ENCODE measurements at places on chromosomes 2 and 18.
A peak's percentile ranks its signal among the peaks of the same experiment; 100 is the strongest.

GRCh38 chr2:215756346-215756730, 257.0 kb downstream of the MREG start:
- no peak for DNase-seq

DNA sequence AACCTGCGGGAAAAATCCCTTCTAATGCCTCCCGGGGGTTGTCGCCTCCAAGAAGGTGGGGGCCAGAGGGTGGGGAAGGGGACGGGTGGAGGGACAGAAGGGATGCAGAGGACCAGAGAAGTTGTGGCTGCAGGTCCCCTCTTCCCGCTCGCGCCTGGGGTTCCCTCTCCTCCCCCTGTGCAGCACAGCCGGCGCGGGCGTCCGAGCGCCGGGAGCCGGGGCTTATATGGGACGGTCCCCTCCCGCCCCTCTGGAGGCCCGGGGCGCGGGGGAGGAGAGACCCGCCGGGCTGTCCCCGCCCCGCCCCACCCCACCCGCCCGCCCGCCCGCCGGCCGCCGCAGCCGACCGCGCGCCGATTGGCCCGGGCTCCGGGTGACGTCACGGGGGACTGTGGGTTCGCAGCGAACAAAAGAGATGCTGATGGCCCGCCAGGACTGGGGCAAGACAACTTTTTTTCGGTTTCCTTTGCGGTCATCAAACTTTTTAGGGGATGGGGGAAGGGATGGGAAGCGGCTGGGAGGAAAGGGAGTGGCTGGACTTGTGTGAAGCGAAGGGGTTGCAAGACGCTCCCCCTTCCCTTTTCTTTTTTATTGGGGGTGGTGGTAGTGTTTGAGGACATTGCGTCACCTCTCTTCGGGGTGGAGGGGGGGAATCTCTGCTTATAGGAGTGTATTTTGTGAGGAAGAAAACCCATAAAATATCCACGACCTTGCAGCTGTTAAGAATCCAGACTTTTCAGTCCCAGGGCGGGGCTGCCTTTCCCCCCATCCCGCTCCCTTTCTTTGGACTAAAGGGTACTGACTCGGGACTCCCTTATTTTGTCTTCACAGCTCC, at the start of gene FN1:
FN1 (minus strand) TSS at position 199 of the 835 bp plus-strand sequence. CDS start 266 bp downstream, outside the sequence.
- peak; percentile 36 for DNase-seq

DNA sequence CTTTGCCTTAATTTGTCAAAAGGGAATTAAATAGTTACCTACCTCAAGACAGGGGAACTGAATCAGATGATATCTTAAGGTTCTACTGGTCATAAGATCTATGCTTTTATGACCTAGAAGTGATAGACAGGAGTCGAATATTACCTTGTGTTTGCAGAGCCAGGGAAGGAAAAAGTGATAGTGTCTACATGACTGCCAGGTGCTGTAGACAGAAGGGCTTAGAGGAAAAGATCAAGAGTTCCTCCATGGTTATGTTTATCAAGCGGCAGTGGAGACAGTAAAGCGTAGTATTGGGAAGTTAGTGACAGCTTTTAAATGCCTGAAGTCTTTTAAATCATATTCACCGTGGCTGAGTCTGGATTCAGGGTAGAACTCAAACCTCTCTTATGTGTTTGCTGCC, 11.9 kb downstream of the CRIM1 start:
- DNase-seq, result no peak

DNA sequence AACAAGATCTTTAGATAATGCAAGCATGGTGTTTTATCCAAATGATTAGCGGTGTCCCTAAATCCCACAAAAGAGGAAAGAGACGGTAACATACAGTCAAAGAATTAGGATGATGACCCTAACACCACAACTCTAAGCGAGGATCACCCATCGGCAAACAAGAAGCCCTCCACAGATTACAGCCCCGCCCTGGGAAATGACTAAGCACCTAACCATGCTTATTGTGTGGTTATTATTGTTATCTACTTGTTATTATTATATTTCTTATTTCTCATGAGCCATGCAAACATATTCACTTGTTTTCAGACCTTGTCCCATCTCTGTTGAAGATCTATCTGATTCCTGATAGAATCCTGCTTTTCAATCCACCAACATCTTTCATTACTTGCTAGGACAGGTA, 651.3 kb downstream of the NYAP2 start:
- no peak for DNase-seq

- DNase-seq, result no peak
Observed at GRCh38 chr2:239956818-239957261, 68.3 kb downstream of the NDUFA10 start.

DNA sequence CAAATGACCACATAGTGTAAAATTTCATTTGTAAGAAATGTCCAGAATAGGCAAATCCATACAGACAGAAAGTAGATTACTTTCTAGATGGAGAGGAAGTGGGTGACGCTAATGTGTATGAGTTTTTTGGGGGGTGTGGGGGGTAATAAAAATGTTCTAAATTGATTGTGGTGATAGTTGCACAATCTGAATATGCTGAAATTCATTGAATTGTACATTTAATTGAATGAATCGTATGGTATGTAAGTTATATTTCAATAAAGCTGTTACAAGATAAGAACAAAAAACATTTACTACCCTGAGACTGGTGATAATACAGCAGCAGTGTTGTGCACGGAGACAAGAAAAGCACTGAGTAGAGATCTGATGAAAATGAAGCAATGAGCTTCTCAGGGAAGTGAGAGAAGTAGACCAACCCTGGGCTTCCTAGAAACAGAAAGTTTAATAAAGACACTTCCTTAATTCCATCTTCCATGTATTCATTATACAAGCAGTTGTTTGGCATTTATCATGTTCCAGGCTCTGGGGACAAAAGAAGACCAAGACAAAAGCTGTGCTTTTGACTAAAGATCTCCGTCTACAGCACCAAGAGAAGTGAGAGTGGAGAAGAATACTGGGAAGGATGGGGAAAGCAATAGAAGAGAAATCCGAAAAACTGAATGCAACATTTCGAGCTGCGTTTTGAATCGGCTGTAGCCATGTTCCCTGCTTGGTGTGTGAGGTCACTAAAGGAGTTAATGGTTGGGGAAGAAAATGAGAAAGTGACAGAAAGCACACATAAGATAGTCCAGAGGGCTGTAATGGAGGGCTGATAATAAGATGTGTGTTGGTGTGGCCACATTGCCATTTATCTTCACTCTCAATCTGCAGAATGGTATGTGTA, 1.8 kb upstream of the PDE11A start:
- DNase-seq, result no peak

- no peak for DNase-seq
Observed at GRCh38 chr2:221514305-221515040, 57.6 kb downstream of the EPHA4 start.

GRCh38 chr2:26720322-26721114, 28.0 kb downstream of the KCNK3 start:
- DNase-seq, result no peak

DNA sequence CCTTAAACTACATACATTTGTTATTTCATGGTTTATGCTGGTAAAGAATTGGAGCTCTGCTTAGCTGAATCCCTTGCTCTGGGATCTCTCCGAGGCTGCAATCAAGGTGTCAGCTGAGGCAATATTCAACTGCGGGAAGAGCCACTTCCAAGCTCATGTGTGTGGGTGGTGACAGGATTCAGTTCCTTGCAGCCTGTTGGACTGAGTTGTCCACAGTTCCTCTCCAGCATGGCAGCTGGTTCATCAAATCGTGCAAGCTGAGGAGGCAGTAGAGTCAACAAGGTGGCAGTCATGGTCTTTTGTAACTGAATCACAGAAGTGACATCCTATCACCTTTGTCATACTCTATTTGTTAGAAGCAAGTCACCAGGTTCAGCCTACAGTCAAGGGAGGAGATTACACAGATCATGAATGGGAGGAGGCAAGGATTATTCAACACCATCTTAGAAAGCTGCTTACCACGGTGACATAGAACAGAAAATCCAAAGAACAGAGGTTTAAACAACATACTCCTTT, 56.9 kb downstream of the CTIF start:
- peak; percentile 13 for DNase-seq

- no peak for DNase-seq
Observed at GRCh38 chr2:10934308-10934978, 22.7 kb downstream of the KCNF1 start.

DNA sequence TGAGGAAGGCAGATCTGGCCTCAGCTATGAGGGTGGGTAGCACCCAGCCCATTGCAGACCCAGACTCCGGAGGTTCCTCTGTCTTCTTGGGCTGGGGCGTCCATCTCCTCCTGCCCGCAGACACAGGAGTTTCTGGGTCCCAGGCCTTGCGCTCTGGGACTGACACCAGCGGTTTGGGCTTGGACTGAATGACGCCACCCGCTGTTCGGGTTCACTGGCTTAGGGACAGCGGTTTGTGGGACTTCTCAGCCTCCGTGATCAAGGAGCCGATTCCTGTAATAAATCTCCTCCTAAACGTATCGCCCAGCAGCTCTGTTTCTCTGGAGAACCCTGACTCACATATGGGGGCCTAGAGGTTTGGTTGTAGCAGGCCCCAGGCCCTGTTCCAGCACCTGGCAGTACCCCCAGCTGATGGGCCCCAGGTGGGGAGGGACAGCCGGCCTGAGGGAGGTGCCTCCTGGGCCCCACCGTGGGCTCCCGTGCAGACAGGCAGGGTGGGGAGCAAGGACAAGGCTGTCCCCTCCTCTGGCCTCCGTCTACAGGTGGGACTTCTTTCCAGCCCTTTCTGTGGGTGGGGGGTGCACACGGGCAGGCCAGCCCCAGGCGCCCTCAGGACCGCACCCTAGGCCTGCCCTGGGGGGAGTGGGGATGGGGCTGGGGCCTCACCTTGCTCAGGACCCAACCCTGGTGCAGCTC, 4.5 kb upstream of the AQP12A start:
- no peak for DNase-seq

- DNase-seq, result no peak
Observed at GRCh38 chr18:80259610-80260009, 12.3 kb upstream of the PARD6G start.

GRCh38 chr2:162974771-162975170, 136.2 kb upstream of the KCNH7 start:
- no peak for DNase-seq

- no peak for DNase-seq
Observed at GRCh38 chr2:185335879-185336278, 402.7 kb upstream of the FSIP2 start.

- DNase-seq, result no peak
Observed at GRCh38 chr2:182088681-182089320, 103.1 kb downstream of the PPP1R1C start.

DNA sequence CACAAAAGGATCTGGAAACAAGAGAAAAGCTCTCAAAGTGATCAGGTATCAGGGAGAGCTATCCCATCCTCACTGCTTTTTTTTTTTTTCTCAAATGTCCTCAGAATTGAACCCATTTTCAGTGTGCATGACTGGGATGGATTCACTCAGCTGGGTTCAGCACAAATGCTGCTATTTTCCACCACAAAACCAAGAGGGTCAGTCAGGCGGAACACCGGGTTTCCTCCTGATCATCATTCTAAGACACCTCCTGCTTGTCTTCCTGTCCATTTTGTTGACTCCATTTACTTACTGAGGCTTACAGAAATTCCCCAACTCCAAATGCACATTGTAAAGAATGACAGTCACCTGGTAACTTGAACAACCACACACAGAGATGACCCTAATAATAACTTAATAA, 39.9 kb downstream of the CYRIA start:
- no peak for DNase-seq

DNA sequence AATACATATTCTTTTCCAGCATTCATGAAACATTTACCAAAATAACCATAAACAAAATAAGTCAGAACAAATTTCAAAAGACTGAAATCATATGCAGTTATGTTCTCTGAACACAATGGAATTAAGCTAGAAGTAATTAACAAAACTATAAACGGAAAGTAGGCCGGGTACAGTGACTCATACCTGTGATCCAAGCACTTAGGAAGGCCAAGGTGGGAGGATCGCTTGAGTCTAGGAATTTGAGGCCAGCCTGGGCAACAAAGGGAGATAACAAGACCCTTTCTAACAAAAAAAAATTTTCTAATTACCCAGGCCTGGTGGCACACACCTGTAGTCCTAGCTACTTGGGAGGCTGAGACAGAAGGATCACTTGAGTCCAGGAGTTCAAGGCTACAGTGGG, 14.9 kb downstream of the ATAD2B start:
- DNase-seq, result no peak

- DNase-seq, result no peak
Observed at GRCh38 chr2:223494496-223494895, 107.7 kb downstream of the SCG2 start.

DNA sequence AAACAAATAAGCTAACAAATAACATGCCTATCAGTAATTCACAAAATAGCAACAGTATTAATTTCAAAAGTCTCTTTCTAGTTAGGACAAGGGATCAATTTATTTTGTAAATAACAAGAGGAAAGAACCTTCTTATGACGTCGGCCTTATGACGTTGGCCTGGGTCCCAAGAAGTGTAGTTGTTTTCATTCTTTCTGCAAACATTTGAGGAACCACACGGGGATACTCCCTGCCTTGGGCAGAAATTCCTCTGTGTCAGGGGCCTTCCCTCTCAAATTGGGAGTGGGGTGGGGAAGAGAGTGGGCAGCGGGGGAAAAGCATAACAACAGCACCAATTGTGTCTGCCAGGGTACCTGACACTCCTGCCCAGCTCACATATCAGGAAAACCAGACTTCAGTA, 1.3 kb downstream of the CCDC68 start:
- no peak for DNase-seq

DNA sequence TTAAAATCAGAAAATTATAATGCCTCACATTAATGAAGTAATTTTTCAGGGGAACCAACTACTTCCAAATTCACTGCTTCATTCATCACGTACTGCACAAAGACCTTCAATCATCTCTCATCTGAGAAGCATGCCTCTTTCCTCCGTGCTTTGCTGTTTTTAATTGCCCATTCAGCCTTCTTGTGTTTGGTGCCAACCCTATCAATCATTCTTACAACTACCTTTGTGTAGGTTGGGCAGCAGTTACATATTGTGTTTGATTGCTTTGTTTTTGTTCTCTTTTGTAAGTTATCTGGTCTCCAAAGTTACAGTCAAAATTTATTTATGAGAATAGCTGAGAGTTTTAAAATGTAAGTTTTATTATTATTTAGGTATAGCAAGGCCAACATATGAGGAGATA, 549.0 kb upstream of the SLC8A1 start:
- no peak for DNase-seq

DNA sequence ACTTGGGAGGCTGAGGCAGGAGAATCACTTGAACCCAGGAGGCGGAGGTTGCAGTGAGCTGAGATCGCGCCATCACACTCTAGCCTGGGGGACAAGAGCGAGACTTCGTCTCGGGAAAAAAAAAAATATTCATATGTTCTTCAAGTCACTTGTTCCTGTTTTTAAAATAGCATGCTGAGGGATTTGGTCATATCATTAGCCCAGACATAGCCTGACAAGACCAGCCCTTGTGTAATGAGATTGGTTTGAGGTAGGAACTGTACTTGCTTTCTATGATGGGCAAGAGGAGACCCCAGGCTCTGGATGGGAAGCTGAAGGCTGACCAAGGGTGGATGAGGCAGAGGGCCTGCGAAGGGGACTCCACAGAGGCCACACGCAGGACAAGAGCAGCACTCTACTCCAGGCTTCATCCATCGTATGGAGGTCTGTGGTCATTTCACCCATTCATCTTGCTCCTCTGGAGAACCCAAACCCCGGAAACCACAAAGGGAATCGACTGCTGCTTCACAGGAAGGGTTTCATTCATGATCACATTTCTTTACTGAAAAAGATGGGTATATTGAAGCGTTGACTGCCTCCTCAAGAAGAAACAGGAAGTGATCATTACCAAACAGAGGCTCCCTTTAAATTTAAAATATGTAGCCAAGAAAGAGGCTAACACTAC, 87.1 kb upstream of the ZNF397 start:
- DNase-seq, result peak; percentile 70

- peak; percentile 10 for DNase-seq
Observed at GRCh38 chr2:7419814-7420311, 502.7 kb downstream of the RNF144A start.

GRCh38 chr2:144430722-144431391, 89.1 kb downstream of the ZEB2 start:
- DNase-seq, result no peak

- peak; percentile 86 for DNase-seq
Observed at GRCh38 chr18:23825978-23826405, 136.7 kb downstream of the LAMA3 start.

Data from inflammatory macrophage (primary cell).